ENCODE measurements at places on chromosomes 1 and 21.

DNA sequence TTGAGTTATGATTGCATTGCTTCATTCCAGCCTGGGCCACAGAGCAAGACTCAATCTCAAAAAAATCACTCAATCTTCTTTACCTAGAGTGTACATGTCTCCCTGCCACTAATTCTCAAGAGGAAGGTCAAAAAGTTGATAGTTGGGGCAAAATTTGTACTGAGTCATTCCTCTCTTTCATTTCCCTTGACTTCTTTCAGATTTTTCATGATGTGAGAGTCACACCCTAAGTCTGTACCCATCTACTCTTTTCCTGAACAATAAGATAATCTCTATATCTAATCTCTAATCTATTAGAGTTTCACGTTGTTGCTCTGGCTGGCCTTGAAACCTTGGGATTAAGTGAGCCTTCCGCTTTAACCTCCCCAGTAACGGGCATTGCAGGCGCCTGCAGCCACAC, 1.1 kb upstream of the BRDT start:
- no peak for DNase-seq

DNA sequence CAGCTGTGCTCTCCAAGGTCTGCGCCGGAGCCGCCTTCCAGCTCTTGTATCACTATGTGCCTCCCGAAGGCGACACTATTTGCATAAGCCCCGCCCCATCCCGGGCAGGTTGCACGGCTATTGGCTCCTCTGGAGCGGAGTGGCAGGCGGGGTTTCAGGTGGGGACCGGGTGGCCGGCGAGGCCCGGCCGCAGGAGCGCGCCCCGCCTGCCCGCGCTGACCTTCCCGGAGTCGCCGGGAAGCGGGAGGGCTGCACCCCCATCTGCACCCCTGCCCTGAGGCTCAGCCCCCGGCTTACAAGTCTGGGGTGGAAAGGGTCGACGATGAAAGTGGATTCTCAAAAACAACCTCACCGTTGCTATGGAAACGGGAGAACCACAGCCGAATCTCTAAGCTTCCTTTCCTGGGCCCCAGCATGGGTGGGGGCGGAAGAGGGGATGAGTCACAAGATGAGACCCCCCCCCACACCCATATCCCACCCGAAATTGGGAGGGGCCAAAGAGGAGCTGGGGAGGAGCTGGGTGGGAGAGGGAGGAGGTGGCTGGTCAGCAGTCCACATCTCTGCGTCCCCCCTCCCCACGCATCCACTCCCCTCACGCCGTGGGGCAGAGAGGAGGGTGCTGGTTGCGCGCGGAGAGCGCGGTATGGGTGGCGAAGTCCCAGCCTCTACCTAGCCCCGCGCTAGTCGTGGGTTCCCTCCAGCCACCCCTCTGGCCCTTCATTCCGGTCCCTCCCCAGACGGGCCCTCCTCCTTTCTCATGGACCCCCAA, at the start of gene HPCAL4:
HPCAL4 (minus strand) TSS at position 51 of the 769 bp plus-strand sequence. CDS start 6,830 bp downstream, outside the sequence.
- peak; percentile 99 for DNase-seq

GRCh38 chr21:27429710-27430341, 462.9 kb upstream of the ADAMTS5 start:
- DNase-seq: no peak

DNA sequence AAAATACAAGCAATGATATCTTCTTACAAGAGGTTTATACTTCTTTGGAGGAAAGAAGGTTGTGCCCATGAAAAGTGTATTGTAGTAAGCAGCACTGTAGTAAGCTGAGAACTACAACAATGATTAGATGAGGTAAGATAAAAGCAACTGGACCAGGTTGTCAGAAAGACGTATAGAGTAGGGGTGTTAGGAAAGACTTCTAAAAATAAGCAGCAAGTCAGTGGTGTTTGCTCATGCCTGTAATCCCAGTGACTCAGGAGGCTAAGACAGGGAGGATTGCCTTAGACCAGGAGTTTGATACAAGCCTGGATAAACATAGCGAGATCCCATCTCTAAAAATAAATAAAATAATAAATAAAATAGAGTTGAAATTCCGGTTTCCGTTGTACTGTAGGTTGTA, 4.3 kb upstream of the OR10X1 start:
- no peak for DNase-seq

DNA sequence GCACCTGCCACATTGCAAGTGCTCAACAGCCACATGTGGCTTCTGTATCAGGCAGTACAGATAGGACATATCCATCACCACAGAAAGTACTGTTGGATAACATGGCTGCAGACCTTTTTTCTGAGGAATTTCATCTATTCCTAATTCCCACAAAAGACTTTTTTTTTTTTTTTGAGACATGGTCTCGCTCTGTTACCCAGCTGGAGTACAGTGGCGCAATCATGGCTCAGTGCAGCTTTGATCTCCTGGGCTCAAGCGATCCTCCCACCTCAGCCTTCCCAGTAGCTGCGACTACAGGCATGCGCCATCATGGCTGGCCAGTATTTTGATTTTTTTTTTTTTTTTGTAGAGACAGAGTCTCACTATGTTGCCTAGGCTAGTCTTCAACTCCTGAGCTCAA, 33.3 kb downstream of the YARS1 start:
- DNase-seq: no peak

DNA sequence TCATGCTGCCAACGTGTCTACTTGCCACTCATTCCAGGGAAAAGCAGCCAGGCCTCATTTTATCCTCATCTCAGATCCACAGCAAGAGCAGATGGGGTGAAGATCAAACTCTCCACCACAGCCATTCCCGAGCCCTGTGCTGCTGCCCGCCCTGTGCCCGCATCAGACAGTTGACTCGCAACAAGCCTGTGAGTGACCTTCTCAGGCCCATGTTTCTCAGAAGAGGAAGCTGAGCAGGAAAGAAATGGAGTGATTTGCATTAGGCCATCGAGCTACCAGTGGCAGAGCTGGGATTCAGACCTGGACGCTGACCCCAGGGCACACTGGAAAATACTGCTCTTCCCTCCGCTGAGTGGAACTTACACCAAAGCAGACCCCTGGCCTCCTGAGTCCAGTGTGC, 1.2 kb downstream of the CNR2 start:
- DNase-seq: no peak

GRCh38 chr1:34829250-34829649, 30.3 kb downstream of the SMIM12 start:
- DNase-seq: no peak

GRCh38 chr1:12204754-12205658, 24.8 kb upstream of the VPS13D start:
- no peak for DNase-seq

DNA sequence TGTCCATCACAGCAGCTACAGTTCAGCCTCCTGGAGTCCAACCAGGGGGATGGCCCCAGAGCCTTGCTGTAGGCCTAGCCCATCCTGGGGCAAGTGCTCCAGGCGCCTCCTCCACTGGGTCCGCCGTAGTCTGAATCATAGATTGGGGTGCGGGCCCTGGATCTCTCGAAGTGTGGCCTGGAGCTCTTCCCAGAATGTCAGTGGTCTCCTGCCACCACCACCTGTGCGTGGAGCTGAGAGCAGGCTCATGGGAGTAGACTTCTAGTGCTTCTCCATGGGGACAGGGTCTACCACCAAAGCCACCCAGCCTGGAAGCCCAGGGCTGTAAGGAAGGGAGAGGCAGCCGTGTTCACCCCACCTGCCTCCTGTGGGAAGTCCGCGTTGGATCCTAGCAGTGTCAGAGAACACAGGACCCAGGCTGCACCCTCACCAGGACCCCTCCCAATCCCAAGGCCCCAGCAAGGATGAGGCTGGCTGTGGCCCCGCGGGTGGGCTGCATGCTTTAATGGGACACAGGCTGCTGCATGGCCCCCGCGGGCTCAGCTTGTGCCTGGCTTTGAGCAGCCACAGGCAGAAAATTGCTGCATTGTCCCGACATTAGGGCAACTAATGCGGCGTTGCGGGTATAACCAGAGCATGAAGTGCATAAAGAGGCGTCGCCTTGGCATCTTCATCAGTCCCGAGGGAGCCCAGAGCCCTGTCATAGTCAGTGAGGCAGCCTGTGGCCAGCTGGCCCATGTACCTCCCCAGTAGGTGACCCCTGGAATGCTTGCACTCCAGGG, 735 bp upstream of the HES3 start:
- no peak for DNase-seq

DNA sequence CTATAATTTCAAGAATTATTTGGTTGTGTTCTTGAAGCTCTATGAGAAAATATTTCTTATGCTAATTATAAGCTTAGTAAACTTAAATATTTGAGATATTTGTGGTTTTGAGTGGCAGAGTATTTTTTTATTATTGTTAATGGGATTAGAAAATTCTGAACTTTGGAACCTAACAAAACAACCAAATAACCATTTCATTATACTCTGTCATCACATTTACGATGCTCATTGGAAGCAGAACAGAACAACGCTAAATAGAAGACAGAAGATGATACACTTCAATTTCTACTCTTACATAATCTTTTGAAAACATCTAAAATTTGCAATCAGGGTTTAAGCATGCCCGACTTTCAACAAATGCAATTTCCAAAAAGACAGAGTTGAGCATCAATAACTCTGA, 270.2 kb downstream of the PTPRC start:
- DNase-seq: no peak

- no peak for DNase-seq
These were observed 16.5 kb upstream of the LHX4 start for GRCh38 chr1:180213401-180214170.

- DNase-seq: no peak
These were observed 583.2 kb upstream of the B3GALT2 start for GRCh38 chr1:193769651-193770050.

DNA sequence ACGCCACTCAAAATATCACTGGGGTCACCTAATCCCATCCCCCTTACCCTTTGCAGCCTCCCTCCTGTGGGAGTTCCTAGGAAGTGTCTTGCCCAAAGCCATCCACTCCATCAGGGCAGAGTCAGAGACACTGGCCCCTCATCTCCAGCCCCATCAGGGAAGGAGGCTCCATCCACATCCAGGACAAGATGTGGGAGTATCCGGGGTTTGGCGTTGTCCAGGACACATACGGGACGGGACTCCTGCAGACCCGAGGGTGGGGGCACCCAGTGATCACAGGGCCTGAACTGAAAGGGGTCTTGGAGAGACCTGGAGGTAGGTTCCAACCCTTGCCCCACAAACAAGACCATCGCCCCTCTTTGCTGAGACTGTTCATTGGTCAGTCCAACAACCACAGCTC, 348.2 kb downstream of the MATN1 start:
- no peak for DNase-seq

GRCh38 chr1:195637539-195637938, 970.7 kb downstream of the KCNT2 start:
- no peak for DNase-seq

GRCh38 chr21:33325222-33326067, 675 bp downstream of the IFNAR1 start:
- peak; percentile 28 for DNase-seq

DNA sequence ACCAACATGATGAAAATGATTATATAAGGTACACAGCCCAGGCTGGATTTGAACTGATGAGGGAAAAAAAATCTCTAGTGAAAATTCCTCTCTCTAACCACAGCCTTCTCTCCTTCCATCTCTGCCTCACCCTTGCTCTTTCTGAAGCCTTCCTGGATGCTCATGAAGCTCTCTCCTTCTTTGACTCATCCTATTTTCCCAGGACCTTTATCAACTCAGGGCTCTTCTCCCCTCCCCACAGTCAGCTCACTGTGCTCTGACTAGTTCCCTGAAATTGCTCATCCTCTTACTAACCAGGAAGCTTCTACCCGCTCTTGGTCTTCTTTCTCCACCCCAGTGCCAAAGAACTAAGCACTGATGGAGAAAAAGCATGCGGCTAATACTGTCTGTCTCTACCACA, 46.4 kb upstream of the ERG start:
- no peak for DNase-seq

- no peak for DNase-seq
These were observed 20.7 kb downstream of the SH3BP5L start for GRCh38 chr1:248804771-248805681.

- DNase-seq: no peak
These were observed 114.6 kb downstream of the NTNG1 start for GRCh38 chr1:107255469-107255868.

- no peak for DNase-seq
These were observed 227.4 kb downstream of the SDCCAG8 start for GRCh38 chr1:243483071-243483771.

DNA sequence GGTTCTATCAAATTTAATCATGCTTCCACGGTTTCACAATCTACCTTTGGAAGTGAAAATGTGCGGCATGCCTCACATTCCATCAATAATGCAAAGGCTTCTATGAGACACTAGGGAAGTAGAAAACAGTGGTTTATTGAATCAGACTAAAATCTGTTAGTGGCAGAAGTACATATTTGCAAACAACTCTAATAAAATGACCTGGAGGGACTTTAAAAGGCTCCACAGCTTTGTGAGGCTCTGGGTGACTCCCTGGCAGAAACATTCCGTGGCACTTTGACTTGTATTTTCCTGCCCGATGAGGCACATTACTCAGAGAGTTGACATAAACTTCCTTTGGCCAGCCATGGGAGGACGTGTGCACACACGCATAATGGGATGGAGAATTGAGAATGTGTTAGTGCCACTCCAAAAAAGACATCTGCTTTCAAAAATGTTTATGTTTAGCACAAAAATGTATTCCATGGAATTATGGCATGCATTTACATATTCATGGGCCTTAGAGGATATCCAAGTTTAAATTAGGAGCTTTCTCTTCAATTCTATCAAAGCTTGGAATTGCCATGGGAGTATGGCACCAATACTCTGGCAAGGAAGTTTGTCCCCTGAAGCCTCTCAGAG, 60.0 kb upstream of the SSX2IP start:
- no peak for DNase-seq

DNA sequence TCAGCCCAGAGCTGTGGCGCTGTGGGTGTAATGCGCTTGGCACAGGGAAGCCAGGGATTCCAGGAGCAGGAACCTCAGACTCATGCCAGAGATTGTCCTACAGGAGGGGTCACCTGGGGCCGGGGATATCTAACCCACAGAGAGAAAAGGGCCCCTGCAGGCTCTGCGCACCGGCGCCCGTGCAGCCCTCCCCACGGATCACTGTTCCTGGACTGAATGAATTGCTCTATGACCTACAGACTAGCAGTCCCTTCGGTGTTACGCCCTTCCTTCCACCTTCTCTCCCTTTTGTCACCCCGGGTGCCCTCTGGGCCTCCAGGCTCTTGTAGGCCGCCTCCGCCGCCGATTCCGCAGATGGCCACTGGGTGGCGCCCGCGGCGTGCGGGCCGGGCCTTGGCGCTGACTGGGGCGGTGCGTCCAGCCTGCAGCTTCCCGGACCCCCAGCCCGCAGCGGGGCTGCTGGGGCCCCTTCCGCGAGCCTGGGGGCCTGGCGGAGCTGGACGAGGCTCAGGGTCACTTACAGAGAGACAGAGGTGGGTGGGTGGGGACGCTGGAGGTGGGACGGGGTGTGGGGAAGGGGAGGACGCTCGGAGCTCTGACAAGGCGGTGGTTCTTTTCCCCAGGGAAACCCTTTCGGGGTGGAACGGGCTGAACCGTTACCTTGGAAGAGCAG, 101.3 kb downstream of the IER5 start:
- DNase-seq: no peak

DNA sequence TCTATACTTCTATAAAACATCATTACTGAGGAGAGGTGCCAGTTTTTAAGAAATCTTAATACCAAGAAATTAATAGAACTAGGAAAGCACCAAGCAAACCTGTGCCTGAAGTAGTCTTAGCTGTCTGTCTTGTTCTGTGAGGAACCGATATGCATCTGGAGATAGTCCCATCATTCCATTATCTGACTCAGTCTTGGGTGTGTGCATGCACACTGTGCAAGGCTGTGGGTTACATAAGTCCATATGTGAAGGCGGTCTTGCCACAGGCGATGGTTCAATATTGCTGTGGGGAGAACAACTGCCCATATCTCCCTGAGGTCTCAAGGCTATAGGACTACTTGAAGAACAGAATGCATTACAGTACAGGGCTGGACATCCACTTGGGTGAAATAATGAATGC, 33.8 kb downstream of the STIL start:
- no peak for DNase-seq

- DNase-seq: no peak
These were observed 131.9 kb downstream of the FGGY start for GRCh38 chr1:59428828-59429227.
